ENCODE measurements at places on chromosomes 1 and 21.

DNA sequence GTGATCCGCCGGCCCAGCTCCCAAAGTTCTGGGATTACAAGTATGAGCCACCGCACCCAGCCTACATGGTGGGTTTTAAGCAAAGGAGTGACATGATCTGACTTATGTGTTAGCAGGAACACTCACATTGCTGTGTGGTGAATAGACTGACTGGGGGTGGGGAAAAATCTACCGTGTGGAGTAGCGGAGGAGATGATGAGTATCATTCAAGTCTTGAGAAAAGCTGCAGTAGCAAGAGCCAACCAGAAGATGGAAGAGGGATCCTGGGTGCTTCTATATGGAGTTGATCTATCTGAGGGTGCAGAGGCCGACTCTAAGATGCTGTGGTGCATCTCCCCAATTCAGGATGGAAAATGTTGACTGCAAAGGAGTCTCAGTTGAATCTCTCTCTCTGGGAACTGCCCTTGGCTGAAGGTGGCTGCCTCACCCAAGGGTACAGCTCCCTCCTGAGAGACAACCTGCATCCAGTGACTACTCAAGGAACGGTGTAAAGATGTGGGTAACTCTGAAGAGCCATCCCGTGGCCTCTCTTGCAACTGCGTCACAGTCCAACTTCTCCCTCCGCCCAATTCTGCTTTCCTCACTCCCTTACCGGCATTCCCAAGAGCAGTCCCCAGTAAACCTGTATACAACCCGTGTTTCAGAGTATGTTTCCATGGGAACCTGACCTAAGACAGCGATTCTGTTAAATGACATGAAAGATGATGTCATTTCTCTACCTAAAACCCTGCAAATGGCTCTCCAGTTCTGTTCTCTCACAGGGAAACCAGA is 7.4 kb upstream of the B3GALNT2 start:
- no peak for DNase-seq

- no peak for DNase-seq
Observed at GRCh38 chr1:156912861-156913808, 7.3 kb upstream of the LRRC71 start.

- DNase-seq: no peak
Observed at GRCh38 chr1:25615172-25615541, 1.4 kb upstream of the MAN1C1 start.

DNA sequence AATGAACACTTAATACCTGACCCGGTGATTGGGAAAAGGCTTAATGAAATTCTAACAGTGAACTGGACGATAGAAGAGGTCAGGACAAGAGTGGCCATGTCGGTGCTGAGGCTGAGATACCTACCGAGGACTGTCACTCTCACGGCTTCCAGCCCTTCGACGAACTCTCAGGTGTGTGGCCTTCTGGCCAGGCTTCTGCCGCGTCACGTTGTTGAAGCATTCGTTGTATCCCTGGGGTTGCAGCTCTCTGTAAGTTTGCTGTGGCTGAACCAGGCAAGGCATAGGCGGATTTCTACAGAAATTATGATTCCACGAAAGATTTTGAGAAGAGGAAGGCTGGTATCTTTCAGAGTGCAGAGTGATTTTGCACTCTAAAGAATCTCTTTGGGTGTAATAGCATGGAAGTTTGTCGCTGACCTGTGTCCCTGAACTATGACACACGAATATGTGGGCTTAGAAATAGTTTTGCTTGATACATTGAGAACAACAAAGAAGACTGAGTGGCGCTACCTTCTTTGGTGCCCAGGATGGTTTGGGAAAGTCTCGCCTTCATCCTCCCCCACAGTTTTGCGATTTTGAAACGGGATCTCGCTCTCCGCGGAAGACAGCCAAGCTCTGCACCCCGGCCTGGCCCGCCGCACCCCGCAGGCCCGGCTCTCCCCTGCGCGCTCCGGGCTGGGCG is 403 bp upstream of the EPHX4 start:
- no peak for DNase-seq

DNA sequence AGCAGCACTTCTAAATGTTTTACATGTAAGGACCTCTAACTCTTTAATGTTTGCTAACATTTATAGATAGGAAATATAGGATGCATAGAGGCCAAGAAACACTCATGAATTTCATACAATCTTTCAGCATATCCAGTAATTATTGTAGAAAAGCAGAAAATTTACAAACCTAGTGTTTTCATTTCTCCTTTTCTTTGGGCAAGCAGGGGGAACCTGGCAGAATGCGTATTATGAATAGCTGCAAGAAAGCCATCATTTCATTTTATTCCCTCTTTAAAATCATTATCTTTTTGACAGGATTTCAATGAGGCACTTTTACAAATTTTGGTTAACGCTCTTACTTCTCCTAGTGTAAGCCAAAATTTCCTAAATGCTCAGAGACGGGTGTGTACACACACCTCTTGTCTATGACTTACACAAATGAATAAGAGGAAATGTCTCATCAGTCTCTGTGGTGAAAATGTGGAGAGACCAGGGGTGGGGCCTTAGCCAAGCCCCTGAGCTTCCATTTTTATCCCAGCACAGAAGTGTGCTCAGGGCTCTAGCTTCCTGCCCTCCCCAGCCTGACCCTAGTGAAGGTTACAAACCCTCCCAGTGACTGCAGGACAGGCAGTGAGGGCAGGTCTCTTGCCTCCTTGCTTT is 91.6 kb downstream of the LRRC8C start:
- DNase-seq: peak; percentile 59

DNA sequence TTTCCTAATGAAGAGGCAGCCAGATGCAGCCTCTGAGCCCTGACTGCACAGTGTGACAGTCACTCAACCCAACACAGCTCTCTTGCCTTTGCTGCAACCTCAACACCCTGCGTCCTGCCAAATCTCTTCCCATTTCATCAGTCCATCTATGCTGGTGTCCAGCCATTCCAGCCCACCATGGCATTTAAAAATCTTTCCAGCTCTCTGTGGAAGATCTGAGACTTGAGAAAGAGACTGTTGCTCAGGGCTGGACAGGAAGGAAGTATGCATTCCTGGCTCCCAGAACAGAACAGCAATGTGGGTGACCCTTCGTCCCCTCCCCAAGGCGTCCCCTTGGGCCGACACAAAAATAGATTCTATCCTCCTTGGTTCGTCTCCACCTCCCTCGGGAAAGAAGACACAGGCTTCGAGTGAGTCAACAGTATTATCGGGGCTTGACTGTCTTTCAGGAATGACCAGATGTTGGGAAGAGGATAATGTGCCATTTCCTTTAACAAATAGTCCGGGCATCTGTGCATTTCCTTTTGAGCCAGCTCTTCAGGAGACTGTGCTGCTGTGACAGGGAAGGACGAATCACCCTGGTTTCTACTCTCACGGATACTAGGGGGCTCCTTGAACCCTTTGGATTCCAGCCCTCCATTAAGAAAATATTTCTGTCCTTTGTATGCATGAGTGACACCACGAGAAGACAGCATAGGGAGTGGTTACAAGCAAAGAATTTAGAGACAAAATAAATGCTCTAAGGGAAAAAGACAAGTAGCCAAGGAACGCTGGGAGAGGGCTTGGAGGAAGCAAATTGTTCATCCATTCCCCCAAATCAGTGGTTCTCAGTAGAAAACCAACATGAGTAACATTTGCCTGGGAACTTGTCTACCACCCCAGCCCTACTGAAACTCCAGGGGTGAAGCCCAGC is 111.4 kb upstream of the CDC42BPA start:
- DNase-seq: no peak

GRCh38 chr1:195495720-195496635 is 1112.3 kb downstream of the KCNT2 start:
- no peak for DNase-seq

DNA sequence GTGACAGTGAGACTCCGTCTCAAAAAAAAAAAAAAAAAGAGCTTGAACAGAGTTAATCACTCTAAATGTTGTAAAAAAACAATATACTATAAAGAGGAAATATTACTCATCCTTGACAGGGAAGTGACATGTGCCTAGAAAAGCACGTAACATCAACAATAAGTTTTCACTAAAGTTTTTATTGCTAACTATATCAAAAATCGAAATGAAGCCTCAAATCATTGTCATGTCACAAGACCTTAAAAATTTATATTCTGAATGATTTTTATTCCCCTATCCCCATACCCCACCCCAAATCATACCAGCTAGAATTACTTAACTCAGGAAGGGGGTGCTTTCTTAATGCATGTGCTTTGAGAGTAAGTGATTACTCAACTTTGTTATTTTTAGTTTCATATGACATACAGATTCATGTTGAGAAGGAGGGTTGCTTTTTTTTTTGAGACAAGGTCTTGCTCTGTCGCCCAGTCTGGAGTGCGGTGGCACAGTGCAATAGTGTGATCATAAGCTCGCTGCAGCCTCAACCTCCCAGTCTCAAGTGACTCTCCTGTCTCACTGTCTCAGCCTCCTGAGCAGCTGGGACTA is 53.6 kb upstream of the MUTYH start:
- DNase-seq: no peak

DNA sequence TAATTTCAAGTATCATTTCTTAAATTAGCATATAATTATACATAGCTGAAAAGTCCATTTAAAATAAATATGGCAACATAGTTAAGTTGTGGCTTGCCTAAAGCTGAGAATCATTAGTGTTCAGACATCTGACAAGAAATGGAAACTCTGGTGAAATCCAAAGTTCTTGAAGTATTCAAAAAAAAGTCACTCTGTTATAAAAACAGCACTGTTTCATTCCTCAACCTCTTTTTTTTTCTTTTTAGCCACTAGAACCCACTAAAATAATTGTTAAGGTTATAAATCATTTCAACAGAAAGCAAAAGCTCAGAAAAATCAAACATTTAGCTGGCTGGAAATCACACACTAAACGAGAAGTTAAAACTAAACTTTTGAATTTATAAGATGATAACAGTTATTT is 476.7 kb downstream of the LTN1 start:
- DNase-seq: no peak

DNA sequence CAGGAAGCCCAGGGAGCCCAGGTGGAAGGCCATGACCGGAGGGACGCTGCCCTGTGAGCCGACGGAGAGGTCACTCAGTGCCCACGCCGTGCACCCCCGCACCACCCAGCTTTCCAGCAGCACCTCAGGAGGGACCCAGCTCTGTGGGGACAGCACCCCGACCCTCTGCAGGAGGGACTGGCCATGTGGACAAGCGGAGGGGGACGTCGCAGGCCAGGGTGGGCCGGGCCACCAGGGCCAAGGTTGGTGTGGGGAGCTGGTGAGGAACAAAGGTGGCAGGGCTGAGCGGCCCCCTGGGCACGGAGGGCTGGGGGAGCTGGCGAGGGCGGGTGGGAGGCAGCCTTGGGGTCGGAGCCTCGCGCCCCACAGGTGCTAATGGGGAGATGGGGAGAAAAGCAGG is 22.8 kb downstream of the NADK start:
- DNase-seq: no peak

- no peak for DNase-seq
Observed at GRCh38 chr1:199170711-199171110, 531.9 kb downstream of the PTPRC start.

DNA sequence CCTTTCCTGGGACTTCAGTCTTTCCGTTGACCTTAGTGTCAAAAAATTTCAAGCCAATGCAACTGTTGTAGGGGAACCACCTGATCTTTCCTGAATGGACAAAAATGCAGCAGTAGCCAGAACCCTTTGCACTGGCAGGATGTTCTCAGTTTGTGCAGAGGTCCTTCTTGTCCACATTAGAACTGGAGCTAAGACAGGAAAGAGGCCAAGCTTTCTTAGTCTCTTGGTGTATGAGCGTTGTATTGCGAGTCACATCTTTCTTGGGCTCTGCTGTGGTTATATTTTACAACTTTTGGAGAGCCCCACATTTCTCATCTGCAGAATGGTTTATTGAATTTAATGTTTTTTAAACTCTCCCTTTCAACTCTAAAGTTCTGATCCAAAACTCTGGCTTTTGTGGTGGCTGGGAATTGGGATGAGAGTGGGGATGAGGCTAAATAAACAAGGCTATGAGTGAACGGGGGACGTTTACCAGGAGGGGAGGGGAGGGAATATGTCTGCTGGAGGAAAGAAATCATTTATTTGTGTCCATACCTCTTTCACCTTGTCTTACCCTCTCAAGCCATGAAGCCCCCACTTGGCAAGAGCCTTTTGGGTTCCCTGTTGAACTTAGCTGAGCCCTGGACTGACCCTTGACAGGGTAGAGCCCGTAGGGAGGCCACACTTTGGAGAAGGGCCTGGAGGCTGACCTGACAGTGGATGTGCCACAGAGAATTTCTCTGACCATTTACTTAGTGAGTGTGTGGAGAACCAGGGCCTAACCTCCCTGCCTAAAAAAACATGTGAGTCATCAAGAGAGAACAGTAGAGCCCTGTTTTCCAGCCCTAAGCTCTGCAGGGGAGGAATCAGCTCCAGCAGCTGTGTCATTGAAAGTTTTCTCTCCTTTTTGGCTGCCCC is 586 bp downstream of the CHI3L2 start:
- no peak for DNase-seq

DNA sequence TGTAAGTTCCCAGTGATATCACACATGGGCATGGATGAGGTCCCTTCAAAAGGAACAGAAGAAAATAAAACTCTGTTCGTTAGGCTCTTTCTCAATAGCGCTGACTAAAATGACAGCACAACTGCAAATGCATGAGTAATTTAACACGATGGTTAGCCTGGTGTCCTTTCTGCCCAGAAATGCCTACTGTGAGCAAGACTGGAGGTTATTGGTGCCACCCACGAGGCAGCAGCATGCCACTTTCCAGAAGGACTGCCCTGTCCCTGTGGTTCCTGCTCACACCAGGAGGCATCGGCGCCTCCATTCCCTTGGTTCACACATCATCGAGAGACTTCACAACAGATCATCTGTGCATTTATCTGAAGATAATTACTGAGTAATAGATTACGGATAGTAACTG is 26.2 kb downstream of the VPS26C start:
- DNase-seq: no peak

- DNase-seq: no peak
Observed at GRCh38 chr1:156437037-156437867, 63.3 kb downstream of the MEF2D start.

DNA sequence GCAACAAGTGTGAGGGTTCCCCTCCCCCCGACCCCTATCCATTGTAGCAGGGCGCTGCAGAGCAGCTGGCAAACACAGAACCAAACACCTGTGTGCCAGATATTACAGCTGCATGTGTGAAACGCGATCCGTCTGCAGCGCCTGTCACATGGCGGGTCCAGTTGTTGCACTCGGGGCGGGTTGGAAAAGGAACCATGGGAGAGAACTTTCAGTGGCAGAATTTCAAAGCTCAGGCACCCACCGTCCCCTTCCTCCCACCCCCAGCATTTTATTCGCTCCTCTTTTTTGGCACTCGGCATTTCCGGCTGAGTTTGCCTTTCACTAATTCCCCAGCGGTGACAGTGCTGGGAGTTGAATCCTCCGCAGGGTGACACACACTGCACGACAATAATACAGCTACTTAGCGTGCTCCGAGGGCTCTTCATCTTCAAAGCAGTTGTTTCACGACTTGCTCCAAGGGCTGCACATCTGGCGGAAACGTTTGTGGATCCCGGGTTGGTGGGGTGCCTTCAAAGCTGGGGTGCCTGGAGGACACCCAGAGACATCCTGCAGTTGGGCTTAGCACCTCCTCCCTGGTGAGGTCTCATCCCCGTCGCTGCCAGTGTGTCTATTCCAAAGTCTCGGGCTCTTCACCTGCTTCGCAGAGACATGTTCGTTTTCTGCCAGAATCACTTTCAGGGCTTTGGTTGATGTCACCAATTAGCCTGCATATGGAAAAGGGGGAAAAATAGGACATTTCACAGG is 180.7 kb downstream of the ZBTB18 start:
- no peak for DNase-seq

- DNase-seq: no peak
Observed at GRCh38 chr1:166952002-166952746, 23.2 kb downstream of the ILDR2 start.

GRCh38 chr21:17576080-17576835 is 36.4 kb downstream of the BTG3 start:
- DNase-seq: no peak
